Renal cortex interstitium (tissue), 15 donors: ENCODE measurements at places on chromosomes 11 and 22. TPM values are rescaled to one million over a fixed set of nuclear protein-coding genes. Genes with fewer than 3 reads are reported as not detected.

Gene GGTLC3
- 0.25 TPM for polyA plus RNA-seq

Gene VSTM5
- polyA plus RNA-seq = 1.0 TPM

Gene ADAMTS15
- polyA plus RNA-seq = 54.9 TPM

Gene SYCE3
- 0.47 TPM for polyA plus RNA-seq

DNA sequence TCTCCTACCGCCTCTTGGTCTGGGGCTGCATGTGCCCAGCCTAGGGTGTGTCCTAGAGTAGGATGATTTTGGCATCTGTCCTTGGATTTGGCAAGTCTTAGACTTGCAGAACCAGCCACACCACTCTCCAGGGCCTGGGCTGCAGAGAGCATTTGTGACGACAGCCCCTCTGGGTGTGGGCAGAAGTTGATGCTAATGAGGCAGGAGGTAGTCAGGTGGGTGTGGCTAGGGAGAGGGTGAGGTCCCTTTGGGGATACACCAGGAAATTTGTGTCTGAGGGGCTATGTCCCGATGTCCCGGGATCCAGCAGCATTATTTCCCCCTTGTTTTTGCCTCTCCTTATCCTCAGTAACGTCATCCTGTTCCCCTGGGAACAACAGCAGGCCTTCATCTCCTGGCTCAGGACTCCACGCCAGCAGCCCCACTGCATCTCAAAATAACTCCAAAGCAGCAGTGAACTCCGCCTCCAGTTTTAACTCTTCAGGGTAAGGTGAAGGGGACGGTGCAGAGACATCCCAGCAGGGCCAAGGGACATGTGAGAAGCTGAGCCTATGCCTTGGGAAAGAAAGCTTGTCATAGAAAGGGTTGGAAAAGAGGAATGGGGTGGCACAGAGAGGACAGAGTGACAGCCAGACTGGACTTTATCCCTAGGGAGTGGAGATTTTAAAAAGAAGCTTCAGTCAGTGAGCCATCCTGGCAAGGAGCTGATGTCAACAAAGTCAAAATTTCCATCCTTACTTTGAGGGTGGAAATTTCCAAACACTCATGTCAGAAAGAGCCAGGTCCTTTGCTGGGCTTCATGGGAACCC, 8.0 kb upstream of the TLCD5 start:
- DNase-seq = no peak

- no peak for DNase-seq
Observed at GRCh38 chr11:81892770-81893635, 840.7 kb downstream of the FAM181B start.

DNA sequence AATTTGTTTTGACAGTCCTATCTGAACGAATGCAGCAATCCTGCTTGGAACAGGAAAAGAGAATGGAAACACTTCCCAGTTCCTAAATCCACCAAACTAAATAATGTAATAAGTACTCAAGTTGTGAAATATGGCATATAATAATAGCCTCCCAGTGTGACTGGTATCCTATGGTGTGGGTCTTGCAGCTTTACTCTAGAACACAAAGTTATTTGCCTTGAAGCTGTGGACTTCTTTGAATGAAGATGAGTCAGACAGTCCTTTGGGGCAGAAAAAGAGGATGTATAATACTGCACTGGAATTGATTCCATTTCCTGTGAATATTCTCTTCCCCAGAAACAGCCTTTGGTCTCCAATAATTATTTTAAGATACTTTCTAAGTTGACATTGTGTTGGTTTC, 887.0 kb downstream of the KCNA4 start:
- DNase-seq = no peak

- DNase-seq = no peak
Observed at GRCh38 chr11:27350511-27350910, 12.5 kb downstream of the CCDC34 start.

DNA sequence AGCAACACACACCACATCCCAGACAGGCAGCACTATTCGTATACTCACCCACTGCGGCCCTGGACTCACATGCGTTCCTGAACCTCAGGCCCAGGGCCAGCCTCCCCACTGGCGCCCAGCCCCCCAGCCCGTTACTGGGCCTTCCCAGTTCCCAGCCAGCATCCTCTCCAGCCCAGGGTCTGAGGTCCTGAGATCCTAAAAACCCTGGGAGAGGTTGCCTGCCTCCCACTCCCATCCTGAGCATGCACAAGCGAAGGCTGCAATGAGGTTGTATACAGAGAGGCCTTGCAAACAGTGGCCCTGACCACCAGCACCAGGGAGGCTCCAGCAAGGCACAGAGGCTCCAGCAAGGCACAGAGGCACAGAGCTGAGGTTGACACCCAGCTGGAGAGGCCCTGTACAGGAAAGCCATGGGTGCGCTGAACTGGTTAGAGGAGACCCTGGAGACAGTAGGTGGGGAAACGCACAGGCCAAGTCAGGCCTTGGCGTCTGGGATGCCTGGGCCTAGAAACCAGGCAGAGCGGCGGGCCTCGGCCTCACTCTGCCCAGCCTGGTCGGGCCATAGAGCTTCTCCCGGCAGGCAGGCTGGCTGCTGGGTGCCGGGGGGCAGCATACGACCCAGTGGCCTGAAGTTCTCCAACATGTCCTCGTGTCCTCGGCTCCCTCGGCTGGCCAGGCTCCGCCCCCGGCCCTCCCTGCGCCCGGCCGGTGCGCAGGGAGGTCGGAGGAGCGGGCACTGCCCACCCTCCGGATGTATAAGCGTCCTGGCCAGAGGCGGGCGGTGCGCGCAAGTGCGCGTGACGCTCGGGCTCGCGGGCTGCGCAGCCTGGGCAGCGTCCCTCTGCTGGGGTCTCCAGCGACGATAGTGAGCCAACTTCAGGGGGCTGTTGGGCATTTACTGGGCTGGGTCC, 2.3 kb upstream of the TBX1 start:
- DNase-seq = no peak

DNA sequence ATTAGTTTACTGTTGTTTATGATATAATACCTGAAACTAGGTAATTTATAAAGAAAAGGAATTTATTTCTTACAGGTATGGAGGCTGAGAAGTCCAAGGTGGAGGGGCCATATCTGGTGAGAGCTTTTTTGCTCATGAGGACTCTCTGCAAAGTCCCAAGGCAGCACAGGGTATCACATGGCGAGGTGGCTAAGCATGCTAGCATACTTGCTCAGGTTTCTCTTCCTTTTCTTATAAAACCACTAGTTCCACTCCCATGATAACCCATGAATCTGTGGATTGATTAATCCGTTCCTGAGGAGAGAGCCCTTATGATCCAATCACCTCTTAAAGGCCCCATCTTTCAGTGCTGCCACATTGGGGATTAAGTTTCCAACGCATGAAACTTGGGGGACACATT, 82.7 kb downstream of the PHF21A start:
- DNase-seq = no peak

DNA sequence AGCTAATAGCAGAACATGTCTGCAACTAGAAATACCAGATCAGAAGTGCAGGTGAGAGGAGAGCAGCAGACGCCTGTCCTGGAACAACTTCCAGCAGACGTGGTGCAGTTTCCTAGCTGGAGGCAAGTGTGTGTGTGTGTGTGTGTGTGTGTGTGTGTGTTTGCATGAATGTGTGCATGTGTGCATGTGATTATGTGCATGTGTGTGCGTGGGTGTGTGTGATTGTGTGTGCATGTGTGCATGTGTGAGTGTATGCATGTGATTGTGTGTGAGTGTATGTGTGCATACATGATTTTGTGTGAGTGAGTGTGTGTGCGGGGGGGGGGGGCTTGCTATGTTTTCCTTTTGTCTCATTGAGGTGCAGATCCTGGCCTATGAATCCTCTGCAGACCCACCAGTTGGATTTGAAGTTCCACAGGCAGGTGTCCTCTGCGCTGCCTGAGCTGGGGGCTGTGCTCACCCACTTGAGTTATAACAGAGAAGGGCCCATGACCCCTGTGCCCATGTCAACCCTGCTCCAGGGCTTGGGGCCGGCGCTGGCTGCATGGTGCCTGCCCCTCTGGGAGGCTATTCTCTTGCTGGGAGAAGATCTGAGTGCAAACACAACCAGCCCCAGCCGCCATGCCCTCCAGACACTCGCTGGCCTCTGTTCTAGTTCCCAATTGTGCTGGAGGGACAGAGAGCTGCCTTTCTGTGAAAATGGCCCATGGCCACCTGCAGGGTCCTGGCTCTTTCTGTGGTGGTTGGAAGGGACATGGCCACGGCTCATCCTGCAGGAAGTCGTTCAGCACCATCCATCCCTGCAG, 821.3 kb downstream of the BRD1 start:
- no peak for DNase-seq

DNA sequence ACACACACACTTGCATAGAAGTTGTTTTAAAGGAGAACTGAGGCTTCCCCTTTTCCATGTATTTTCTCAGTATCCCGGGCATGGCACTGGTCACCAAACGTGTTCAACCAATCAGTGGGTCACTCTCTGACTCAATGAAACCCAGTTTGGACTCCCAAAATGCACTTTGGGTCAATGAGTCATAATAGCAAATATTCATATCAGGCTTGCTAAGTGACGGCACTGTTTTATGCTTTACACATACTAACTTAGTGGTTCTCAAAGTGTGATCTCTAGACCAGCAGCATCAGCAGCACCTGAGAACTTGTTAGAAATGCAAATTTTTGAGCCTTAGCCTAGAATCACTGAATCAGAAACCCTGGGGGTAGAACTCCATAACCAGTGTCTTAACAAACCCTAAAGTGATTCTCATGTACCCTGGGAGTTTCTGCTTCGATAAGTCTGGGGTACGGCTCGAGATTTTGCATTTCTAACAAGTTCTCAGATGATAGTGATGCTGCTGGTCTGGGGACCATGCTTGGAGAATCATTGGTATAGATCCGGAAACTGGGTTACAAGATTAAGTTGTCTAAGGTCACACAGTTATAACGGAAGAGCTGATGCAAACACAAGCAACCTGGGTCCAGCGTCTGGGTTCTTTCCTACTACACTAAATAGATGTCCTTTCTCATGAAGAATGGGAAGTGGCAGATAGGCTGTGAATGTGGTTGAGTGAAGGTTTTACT, 35.6 kb downstream of the ETS1 start:
- DNase-seq = no peak
